Activated CD8-positive, alpha-beta memory T cell treated with anti-CD3 and anti-CD28 coated beads for 4 hours (primary cell): ENCODE measurements at places on chromosomes 5 and 9.

- no peak for DNase-seq
These were observed 8.9 kb downstream of the ARAP3 start for GRCh38 chr5:141672841-141673813.

GRCh38 chr5:78077369-78078068 is 217.0 kb downstream of the AP3B1 start:
- DNase-seq = no peak

GRCh38 chr5:14054965-14055963 is 87.9 kb upstream of the TRIO start:
- no peak for DNase-seq

DNA sequence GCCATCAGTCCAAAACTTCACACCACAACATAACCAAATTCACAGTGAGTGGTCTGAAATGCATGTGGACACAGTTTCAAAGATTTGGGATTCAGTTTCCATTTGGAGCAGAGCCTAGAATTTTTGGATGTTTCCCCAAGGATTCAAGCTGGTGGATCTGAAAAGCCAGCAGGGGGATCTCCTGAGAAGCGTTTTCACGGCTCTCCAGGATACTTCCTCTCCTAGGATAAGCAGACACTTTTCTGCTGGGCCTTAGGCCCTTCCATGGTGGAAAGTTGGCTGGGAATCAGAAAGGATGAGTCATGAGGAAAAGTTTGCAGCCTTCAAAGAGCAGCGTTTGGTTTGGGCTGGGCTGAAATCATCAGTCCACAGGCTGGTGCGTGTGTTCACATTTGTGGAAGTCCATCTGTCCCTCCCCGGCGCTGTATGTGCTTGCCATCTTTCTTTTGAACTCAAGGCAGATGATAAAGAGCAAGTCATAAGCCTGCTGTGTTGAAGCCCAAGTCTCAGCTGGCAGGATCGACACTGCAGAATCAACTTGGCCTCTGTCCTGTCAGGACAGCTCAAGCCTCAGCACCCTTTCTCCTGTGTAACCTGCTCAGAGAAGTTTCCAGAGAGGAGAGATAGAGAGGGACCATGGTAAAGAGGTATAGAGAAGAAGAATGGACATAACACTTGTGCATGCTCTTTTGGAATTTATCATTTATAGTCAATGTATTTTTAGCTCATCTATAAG is 152.6 kb upstream of the MSX2 start:
- no peak for DNase-seq

DNA sequence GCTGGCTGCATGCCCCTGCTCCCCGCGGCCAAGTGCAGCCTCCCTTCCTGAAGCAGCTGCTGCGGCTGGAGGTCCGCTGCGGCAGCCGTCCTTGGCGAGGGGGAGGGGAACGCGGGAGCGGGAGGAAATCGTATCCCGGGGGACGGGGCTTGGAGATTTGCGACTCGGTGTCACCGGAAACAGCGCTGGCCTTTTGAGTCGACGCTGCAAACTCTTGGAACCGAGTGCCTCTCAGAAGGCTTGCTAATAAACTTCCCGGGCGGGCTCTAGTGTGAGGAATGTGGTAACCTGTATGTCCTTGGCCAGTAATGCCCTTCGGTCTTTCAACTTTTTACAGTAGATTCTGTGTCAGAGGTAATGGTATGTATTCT is 82.7 kb downstream of the PTPDC1 start:
- DNase-seq = no peak

DNA sequence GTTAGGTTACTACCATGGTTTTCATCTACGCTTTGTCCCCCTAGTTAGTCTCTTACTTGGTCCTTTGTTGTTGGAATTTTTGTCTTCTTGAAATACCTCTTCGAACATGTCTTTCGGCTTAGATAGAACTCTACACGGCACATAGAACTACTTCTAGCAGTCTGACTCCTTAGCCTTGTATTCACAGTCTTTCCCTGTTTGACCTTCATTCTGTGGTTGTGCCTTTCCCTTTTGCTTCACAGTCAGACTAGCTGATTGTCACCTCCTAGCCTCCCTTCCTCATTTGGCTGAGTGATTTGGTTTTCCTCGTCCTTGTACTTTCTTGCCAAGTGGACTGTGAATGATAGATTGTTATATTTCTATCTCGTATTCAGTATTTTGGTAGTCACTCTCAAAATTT is 10.7 kb downstream of the SMAD5 start:
- DNase-seq = no peak
